BJ (cell line): ENCODE measurements at places on chromosomes 3 and 15. TPM values are rescaled to one million over a fixed set of nuclear protein-coding genes. Genes with fewer than 3 reads are reported as not detected.
A peak's percentile ranks its signal among the peaks of the same experiment; 100 is the strongest.

Gene NRROS
- polyA plus RNA-seq: 0.06 and 0.07 TPM in 2 replicates

Gene ALDH1A3
- polyA plus RNA-seq: 1.1 TPM in 2 replicates

GRCh38 chr3:50371133-50371685 is 11.9 kb upstream of the TMEM115 start:
- no peak for DNase-seq

Gene RYK
- 41.3 and 60.9 TPM in 2 replicates for polyA plus RNA-seq

Gene MUSTN1
- not detected in 2 replicates for polyA plus RNA-seq

Gene GOLGA6L7
- not detected in 2 replicates for polyA plus RNA-seq

Gene CAMK2N2
- polyA plus RNA-seq: 0.17 and 0.28 TPM in 2 replicates

DNA sequence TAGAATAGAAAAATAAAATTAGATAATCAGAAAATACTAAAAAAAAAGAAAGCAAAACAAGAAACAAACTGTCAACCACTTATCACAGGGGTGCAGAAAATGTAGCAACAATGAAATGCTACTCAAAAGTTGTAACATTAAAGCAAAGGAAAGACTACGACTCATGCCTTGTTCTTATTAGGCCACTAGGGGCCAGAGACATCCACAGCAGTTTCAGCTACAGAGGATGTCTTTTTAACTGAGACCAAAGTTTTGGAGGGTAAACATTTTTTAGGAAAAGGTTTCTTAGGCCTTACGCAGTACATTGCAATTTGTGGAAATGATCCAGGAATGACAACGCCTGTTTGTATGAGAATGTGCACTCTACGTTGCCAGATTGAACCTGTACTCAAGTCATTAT is 15.4 kb upstream of the CADM2 start:
- no peak for DNase-seq

GRCh38 chr3:49745986-49746385 is 22.2 kb upstream of the GMPPB start:
- DNase-seq: no peak

DNA sequence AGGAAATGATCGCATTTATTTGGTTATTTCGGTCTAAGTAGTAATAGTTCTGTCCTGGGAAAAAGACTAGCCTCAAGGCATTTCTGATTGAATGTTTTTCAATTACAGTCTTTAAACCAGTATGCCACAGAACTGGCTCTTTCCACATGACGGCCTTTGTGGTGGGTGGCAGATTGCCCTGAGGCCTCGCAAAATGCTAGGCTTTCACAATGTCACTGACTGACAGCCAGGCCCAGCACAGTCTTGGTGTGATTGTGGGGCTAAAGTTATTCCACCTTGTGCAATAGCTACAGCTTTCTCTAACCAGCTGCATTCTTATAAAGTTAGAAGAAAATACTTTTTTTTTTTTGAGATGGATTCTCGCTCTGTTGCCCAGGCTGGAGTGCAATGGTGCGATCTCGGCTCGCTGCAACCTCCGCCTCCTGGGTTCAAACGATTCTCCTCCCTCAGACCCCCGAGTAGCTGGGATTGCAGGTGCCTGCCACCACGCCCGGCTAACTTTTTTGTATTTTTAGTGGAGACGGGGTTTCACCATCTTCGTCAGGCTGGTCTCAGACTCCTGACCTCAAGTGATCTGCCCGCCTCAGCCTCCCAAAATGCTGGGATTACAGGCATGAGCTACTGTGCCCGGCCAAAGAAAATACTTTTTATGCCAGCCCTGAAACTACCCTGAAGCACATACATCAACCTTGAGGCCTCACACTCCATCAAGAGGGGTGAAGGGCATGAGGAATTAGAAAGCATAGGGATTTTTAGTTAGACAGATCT is 2.5 kb upstream of the ADIPOQ start:
- peak; percentile 55 for DNase-seq

DNA sequence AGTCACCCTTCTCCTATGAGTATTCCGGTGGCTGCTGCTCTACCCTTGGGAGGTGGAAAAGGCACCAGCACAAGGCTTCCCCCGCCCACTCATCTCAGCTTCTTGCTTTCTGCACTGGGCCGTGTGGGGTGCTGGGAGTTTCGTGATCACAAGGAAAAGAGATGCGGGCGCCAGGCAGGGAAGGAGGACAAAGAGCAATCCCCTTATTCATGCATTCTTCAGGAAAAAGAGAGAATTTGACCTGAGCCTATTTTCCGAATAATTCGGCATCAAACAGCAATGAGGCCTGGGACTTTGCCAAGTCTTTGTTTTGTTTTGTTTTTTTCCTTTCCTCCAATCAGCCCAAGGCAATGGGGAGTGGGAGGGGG is 102.2 kb upstream of the LPP start:
- no peak for DNase-seq

- no peak for DNase-seq
These were observed 28.5 kb downstream of the ACAD9 start for GRCh38 chr3:128907706-128908445.

Gene RAD51
- 8.9 TPM in 2 replicates for polyA plus RNA-seq

DNA sequence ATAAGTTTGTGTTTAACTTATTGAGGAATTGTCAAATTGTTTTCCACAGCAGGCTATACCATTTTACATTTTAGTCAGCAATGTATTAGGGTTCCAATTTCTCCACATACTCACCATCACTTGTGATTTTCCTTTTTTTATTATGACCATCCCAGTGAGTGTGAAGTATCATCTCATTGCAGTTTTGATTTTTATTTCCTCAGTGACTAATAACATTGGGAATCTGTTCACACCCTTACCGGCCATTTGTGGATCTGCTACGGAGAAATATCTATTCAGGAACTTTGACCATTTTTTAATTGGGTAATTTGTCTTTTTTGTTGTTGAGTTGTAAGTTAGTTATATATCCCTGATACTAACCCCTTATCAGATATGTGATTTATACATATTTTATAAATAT is 54.8 kb upstream of the LMCD1 start:
- DNase-seq: no peak

Gene PLSCR4
- 28.4 and 31.7 TPM in 2 replicates for polyA plus RNA-seq

GRCh38 chr3:26087751-26088150 is 297.9 kb downstream of the OXSM start:
- DNase-seq: no peak

GRCh38 chr3:49554633-49555265 is 472 bp downstream of the BSN start:
- no peak for DNase-seq

GRCh38 chr15:43403616-43404015 is 32.7 kb downstream of the TUBGCP4 start:
- no peak for DNase-seq

Gene RLBP1
- not detected in 2 replicates for polyA plus RNA-seq

DNA sequence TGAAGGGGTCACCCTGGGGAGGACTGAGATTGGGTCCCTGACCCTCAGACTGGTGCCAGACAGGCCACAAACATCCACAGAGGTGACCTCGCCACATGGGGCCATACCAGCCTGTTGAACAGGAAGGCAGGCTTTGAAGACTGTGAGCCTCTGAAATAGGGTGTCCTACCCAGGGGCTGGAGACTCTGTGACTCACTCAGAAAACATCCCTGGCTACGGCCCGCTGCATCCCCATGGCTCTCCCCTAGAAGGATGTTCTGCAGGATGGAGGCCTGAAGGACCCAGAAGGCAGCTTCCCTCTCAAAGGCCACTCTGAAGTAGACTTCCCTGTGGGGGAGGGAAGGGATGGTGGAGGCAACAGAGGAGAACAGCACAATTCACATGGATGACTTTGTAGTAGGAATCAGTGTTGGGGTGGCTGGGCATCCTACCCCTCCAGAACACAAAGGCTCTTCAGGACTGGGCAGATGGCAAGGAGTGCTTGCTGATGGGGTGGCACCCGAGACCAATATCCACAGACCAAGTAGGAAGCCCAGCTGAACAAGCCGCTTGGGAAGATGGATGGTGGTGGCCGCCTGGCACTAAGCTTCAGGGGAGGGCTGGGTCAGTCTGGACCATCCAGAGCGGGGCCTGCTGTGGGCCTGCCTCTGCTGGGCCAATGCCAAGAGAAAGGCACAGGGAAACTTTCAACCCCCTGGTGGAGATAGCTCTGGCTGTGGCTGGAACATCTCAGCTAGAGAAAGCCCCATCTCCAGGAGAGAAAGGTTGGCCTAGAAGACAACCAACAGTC is 37.6 kb upstream of the DUSP7 start:
- DNase-seq: no peak

DNA sequence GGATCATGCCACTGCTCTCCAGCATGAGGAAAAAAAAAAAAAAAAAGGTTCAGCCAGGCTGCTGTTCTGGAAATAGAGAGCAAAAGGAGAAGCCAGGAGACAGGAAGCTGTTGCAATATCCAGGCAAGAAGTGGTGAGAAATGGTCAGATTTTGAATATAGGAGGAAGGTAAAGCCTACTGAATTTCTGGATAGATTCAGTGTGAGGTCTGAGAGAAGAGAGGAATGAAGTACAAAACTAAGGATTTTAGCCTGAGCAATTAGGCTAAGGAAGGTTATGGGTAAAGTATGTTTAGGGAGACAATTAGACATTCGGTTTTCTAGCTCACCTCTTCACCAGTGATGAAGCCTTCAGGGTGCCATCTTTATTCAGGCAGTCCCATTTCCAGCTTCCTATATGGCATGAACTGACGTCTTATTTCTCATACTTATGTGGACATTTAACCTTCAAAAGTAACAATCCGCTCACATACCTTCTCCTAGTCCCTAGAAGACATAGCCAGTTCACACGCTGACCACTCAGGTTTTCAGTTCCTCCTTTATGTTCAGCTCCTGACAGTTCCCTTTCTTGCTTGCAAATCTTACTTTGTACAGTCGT is 57.2 kb downstream of the KIF9 start:
- peak; percentile 5 for DNase-seq

DNA sequence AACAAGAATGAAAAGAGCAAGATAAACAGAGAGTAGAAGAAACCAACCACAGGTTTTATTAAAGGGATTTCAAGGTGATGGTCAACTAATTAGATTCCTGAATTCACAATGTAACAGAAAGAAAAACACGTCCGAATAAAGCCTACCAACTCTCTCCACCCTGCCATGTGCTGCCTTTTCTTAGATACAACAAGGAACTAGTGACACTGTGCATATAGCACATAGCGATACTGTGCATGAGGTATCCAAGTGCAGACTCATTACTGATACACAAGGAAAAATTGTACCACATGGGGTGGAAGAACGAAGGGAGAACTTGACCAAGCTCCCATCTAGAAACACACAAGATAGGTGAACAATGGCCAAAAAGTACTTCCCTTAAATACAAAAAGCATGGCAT is 154.6 kb downstream of the MAGI1 start:
- DNase-seq: no peak

- DNase-seq: no peak
These were observed 166.4 kb upstream of the ROPN1 start for GRCh38 chr3:124158168-124158881.

Gene GPR62
- not detected in 2 replicates for polyA plus RNA-seq

GRCh38 chr3:42130329-42131070 is 39.3 kb downstream of the TRAK1 start:
- DNase-seq: no peak

Gene CFAP92
- not detected in 2 replicates for polyA plus RNA-seq

Gene A4GNT
- polyA plus RNA-seq: not detected in 2 replicates

DNA sequence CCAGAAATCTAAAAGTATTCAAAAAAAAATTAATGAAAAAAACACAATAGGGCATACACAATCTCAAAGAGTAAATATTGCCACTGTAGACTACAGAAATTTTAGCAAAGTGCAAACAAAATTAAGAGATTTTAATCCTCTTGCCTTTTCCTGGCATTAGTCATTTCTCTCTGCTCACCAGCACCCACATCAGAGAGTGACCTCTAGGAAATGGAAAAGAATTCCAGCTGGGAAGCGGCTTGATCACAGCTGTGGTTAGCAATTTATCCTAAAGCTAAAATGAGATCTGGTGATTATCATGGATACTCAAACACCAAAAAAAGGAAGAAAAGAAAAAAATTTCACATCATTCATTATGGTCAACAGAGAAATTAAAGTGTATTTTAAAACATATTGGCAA is 7.5 kb downstream of the CSNK1G1 start:
- DNase-seq: no peak

GRCh38 chr3:198027045-198027798 is 67.2 kb downstream of the LMLN start:
- no peak for DNase-seq

Gene CELF6
- 0.12 and 0.16 TPM in 2 replicates for polyA plus RNA-seq

DNA sequence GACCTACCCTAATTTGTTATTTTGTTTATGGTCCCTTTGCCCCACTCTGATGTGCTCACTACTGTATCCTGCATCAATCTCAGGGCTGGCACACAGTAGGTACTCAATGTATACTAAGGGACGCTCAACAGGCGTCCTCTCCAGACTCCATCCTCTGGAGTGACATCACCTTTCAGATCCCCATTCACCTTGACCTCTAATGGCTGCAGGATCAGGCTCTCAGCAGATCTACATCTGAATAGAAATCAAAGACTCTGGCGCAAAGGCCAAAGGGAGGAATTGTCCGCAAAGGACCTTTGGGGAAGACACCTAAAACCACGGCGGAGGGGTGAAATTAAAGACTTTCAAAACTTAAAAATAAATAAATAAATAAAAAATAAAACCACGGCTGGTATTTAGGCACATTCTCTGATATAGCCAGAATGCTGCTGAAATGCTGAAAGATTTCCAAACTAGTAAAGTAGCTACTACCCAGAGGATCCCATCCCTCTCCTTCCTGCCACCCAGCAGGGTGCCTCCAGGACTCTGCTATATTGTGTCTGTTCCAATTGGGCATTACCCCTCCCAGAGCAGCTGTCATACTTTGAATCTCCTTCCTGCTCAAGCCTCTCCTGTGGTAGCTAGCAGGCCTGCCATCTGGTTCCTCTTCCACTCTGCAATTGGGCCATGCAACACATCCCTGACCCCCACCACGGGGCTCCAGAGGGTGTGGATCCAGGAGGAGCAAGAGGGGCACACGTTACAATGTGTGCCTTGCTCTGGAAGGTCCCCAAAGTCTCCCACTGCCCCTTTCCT is 6.1 kb downstream of the SHF start:
- DNase-seq: no peak

Gene PRTG
- 0.94 and 1.1 TPM in 2 replicates for polyA plus RNA-seq

Gene SNTN
- polyA plus RNA-seq: not detected in 2 replicates

GRCh38 chr3:107989661-107990060 is 101.2 kb downstream of the CD47 start:
- no peak for DNase-seq

DNA sequence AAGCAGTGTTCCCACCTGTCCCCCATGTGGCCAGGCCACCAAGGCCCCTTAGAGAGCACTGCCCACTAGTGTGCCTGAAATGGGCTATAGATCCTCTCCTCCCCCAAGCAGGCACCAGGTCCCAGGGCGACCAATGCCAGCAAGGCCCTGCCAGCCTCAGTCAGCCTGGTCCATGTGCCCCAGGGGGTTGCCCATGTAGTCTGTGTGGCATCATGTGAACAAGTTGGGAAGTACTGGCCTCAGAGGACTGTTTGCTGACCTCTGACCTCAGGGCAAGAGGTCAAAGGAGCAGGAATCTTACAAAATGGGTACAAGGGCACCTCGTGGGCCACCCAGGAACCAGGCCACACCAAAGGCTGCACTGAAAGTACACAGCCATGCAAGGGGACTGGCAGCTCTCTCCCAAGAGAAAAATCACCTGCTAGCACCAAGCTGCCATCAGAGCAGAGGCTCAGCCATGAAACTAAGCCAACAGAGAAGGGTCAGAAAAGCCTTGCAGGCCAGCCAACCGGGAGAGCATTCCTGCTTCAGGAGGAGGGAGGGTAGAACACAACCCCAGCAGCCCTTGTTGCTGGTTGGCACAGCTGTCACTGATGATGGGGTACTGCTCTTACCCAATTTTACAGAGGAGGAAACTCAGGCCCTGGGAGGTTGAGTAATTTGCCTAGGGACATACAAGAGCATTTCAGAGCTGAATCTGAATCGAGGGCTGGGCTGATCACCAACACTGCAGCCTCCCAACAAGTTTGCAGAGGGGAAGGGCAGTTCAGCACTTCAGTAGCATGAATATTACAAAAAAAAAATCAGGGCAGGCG is 5.2 kb upstream of the FURIN start:
- no peak for DNase-seq
